ENCODE measurements at places on chromosomes 5 and 9.
A peak's percentile ranks its signal among the peaks of the same experiment; 100 is the strongest.

DNA sequence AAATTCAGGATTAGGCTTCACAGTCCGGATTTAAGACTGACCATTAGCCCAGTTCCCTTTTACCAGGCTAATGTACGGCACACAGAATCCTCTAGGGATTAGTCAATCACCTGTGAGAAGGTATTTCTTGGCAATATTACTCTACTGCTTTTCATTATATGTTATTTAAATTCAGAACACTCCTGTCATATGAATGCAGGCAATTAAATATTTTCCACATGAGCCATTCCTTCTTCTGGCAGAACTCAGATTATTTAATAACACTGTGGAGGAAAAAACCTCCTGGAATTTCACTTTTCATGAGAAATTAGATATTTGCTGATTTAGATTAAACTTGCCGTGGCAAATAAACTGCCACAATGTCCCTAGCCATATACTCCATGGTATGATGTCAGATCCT is 1357.5 kb upstream of the C9orf72 start:
- DNase-seq = no peak

DNA sequence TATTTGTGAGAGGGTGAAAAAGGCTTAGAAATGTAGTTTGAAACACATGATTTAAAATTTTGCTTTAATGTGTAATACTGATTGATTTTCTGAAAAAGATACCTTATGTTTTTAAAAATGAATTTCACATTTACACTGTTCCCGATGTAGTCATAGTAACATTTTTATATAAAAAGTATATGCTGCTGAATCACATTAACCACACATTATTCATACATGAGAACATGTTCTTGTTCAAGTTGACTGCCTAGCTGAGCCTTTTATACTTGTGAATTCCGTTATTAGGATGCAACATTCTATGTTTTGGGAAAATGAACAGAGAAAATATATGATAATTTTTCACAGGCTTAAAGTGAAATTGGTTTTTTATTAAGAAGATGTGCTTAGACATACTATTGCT is 461.1 kb upstream of the NUDT12 start:
- DNase-seq = no peak

- no peak for DNase-seq
Observed at GRCh38 chr9:92404042-92404836, at the start of gene OGN. Gene OGN, minus strand, starts transcription at chr9:92404578. Its CDS starts 1,171 bp downstream, at chr9:92403407.

- DNase-seq = no peak
Observed at GRCh38 chr5:132067451-132067850, 6.1 kb upstream of the CSF2 start.

DNA sequence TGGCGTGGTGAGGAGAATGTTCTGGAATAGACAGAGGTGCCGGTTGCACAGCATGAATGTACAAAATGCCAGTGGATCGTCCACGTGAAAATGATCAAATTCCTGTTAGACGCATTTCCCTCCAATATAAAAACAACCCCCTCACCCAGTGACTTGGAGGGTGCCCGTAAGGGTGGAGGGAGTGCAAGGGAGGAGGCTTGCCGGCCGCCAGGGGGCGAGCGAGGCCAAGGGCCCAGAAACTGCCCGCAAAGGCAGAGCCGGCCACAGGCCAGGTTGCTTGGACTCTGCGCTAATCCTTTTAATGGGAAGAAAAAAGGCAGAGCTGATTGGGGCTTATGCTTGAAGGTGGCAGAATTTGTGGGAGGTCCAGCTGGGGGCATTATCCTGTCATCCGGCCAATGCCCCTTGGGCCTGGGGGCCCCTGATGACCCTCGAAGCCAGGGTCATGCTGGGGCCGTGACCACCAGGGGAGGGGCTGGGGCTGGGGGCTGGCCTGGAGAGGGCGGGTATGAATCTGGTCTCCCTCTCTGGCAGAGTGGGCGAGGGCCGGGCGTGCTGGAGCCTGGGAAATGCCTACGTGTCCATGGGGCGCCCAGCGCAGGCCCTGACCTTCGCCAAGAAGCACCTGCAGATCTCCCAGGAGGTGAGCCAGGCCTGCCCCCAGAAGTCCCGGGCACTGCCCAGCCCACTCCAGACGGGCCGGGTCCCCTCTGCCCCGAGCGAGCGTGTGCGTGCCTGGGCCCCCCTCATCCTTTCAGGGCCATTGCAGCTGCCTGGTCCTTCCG is 12.0 kb downstream of the GPSM1 start:
- peak; percentile 49 for DNase-seq

DNA sequence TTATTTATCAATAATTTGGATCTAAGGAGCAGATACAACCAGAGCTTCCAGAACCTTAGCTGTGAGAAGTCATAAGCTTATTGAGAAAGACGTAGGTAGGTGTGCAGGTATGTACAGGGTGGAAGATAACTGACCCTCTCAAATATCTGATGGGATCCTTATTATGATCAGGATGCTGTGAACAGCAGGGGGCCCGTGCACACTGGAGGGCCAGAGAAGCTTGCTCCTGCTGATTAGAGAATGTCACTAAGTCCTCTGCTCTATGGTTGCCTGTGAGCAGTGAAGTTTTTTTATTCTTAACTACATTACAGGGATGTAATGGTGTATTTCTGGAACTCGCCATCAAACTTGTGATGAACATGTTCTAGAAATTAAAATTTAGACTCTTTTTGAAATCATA is 108.9 kb upstream of the POU5F2 start:
- no peak for DNase-seq

DNA sequence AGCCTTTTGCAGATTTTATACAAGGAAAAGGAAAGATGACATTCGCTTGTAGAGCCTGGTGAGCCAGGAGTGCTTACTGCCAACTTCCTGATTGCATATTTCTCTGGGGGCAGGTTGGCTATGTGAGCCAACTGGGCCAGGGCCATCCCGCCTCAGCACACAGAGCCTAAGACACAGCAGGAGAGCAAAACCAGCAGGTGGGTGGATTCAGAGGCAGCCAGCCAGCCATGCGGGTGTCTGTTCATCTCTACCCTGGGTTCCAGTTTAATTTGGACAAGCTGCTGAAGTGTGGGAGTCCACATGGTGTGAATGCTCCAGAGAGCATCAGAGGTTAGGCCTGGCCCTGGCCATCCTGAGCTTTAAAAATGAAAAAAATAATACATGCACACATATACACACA is 291.4 kb downstream of the ARHGEF28 start:
- DNase-seq = no peak

DNA sequence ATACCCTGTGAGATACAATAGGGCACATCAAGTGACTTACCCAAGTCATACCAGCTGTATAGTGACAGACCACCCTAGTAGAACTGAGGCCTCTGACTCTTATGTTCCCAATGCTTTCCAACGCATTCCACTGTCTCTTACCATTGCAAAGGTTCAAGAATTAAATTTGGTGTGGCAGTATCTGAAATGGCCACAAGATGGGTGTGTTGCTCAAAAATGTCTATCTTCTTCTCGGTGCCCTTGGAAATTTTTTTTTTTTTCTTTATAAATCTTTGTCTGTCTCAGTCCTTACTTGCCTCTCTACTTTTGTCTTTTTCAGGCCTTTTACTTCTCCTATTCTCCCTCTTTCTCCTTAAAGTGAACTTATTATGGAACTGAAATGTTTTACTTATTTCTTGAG is 48.4 kb downstream of the GPR21 start:
- DNase-seq = no peak

DNA sequence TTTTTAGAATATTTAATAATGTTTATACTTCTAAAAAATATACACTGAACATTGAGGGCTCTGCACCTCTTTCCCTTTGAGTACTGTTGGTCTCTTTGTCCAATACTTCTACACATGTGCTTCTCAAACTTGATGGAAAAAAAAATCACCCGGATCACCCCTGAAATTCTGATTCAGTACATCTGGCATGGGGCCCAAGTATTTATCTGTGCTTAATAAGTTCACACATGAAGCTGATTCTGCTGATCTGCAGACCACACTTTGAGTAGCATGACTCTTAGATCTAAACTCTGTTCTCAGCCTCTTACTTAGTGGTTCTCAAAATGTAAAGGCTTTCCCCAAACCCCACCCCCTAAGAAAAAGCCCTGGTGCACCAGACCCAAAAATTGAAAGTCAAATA is 12.0 kb downstream of the RUSC2 start:
- no peak for DNase-seq

GRCh38 chr5:55440188-55440646 is 94.5 kb downstream of the PLPP1 start:
- no peak for DNase-seq

GRCh38 chr5:10065428-10066000 is 184.2 kb downstream of the ATPSCKMT start:
- no peak for DNase-seq

- DNase-seq = no peak
Observed at GRCh38 chr5:142474431-142475094, 149.7 kb upstream of the SPRY4 start.

GRCh38 chr5:58447226-58447625 is 12.7 kb downstream of the PLK2 start:
- no peak for DNase-seq

DNA sequence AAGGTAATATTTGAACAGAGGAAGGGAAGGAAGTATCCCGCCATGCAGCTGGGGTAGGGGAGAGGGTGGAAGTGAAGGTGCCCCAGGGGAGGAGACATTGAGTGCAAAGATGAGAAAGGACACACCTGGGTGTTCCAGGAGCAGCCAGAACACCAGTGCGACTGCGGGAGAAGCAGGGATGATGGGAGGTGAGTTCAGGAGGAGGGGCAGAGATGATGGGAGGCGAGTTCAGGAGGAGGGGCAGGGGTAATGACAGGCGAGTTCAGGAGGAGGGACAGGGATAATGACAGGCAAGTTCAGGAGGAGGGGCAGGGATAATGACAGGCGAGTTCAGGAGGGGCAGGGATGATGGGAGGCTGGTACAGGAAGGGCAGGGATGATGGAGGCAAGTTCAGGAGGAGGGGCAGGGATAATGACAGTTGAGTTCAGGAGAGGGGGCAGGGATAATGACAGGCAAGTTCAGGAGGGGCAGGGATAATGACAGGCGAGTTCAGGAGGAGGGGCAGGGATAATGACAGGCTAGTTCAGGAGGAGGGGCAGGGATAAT is 17.2 kb upstream of the SPOCK1 start:
- DNase-seq = no peak

- DNase-seq = no peak
Observed at GRCh38 chr9:10005206-10005605, 607.6 kb downstream of the PTPRD start.

GRCh38 chr5:40915341-40915926 is 6.1 kb downstream of the C7 start:
- DNase-seq = no peak

DNA sequence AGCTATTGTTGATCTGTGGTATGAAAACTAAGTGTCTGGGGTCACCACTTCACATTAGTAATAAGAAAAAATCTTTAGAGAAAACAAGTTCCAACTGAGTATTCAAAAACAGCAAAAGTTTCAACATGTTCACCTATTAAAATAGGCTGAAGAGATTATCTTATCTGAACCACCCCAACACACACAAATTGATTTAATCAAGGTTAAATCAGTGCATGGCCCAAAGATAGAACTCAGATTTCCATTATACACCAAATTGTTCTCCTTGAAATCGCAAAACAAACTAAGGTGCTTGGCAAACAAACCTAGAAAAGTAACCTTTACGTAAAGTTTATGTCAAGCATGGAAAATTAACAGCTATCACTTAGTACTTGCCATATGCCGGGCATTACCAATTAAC is 61.1 kb downstream of the TMEM161B start:
- DNase-seq = no peak

DNA sequence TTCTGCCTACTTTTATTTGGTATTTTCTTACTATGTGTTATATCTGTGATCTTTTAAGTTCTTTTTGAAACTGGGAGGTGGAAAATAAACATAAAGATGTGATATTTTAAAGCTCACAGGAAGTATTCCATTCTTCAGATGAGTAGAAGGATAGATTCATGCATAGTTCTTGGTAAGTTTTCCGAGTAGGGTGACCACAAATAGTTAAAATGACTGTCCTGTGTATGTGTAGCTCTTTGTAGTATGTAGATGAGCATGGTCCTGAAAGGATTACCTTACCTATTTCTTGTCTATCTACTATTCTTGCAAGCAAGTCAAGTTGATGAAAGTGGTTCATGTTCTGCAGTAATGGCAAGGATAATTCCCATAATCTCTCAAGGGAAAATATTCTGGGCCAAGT is 47.7 kb downstream of the SRFBP1 start:
- DNase-seq = no peak

- peak; percentile 94 for DNase-seq
Observed at GRCh38 chr5:151447174-151448037, at the start of gene SLC36A1. Gene SLC36A1, plus strand, starts transcription at chr5:151447603. Its CDS starts 11,190 bp downstream, at chr5:151458793.

- no peak for DNase-seq
Observed at GRCh38 chr5:91025449-91025848, 357.7 kb downstream of the ARRDC3 start.

- DNase-seq = no peak
Observed at GRCh38 chr5:133753856-133754255, 141.5 kb upstream of the FSTL4 start.

DNA sequence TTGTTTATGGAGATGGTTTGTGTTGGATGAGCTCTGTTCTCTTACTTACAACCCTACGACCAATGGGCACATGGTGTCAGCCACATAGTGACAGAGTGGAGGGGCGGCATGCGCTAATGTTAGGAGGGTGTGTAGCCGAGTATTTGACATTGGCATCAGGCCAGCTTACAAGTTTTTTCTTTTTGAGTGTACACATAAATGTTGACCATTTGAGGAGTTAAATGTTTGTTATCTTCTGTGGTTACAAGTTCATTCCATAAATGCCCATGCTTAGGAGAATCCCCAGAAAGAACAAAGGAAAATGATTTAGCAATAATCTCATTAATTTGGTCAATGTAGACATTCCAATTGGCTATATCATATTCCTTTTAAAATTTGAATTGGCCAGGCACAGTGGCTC is 180.1 kb upstream of the ELL2 start:
- no peak for DNase-seq

- DNase-seq = no peak
Observed at GRCh38 chr9:134633362-134634142, 8.1 kb upstream of the COL5A1 start.

DNA sequence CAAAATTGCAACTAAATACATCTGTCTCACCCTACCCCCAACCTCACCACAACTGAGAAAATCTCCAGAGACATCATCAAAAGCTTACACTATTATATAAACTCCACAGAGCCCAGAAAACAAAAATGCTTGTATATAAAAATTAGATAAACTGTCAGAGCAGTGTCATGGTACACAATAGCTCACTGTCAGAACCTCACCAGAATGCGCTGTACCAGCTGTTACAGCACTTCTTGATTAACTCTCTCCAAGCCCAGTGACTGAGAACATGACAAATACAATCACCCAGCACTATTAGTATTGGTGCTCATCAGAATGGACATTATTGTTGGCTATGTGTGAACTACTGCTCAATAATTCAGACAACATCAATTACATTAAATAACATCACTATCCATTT is 65.7 kb downstream of the ZDHHC21 start:
- DNase-seq = no peak

- DNase-seq = no peak
Observed at GRCh38 chr9:109203761-109204360, 36.8 kb upstream of the FRRS1L start.

- peak; percentile 88 for DNase-seq
Observed at GRCh38 chr9:113580041-113580953, 116.8 kb downstream of the RGS3 start.

GRCh38 chr5:140216478-140217074 is 41.6 kb downstream of the CYSTM1 start:
- DNase-seq = no peak

Measured in tibial artery (tissue), 4 donors.